K562 (cell line): ENCODE measurements at places on chromosomes 12 and 14. TPM values are rescaled to one million over a fixed set of nuclear protein-coding genes. Genes with fewer than 3 reads are reported as not detected.

The ZC2HC1C gene
- polyA plus RNA-seq = 3.7 and 6.7 TPM in 2 replicates

The KIF26A gene
- not detected in 2 replicates for polyA plus RNA-seq

The RPS6KL1 gene
- polyA plus RNA-seq = 10.2 and 11.6 TPM in 2 replicates

The DPY19L2 gene
- polyA plus RNA-seq = 0.07 and 0.13 TPM in 2 replicates
